Gastrocnemius medialis (tissue), 4 donors: ENCODE measurements at places on chromosomes 16 and 17. TPM values are rescaled to one million over a fixed set of nuclear protein-coding genes. Genes with fewer than 3 reads are reported as not detected.

Gene HS3ST3A1
- 1.4 TPM for total RNA-seq

Gene KRTAP9-4
- total RNA-seq, result not detected

Gene DRC7
- total RNA-seq, result not detected

Gene TXNL4B
- total RNA-seq, result 11.4 TPM

Gene CCDC144A
- 0.97 TPM for total RNA-seq

DNA sequence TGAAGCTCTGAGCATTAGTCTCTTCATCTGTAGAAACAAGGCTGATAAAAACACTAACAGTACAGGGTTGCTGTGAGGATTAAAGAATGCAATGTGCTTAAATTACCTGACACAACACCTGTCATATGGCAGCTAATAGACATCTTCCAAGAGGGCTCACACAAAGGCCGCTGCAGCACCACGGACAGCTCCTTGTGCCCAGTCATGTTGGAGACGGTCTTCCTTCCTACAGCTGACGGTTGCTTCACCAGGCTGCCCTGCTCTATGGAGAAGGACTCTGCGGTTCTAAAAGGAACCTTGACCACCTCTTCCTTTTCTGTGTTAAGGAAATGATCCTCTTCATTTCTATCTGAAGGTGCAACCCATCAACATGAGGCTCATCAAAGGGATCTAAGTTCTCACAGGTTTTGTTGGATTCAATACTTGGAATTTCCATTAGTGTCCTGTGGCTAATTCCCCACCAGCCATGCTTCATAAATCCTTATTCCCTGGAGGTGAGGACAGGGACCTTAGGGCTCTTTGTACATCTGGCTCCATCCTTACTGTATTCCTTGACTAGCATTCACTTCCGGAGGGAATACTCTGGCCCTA lies 138.9 kb upstream of the CES5A start:
- H3K27ac ChIP-seq, result no peak overlapping the region
- no peaks in the 10 kb centered on the region for H3K36me3 ChIP-seq
- no peak overlapping the region for H3K4me3 ChIP-seq
- DNase-seq, result no peak

DNA sequence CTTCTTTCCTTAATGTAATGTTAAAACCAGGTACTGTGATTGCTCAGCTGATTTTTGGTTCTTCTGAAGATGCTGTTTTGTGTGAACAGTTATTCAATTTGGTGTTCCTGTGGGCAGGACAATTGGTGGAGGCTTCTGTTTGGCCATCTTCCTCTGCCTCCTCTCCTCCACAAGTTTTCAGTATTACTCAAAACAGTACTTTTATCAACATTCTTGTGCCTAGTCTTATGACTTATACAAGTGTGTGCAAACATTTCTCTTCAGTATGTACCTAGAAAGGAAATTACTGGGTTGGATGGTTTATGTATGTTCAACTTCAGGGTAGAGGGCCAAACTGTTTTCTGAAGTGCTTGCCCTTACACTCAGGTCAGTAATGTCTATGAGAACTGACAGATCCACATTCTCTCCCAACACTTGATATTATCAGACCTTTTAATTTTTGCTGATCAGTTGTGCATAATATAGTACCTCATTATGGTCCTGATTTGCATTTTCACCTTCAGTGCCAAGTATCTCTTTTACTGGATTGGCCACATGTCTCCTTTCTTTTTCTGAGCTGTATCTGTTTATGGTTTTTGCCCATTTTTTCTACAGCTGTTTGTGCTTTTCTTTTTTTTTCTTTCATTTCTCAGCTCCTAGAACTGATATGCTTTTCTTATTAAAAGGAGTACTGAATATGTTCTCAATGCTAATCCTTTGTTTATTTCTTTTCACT lies 50.9 kb downstream of the ERCC4 start:
- H3K27me3 ChIP-seq, result no peaks in the 10 kb centered on the region
- no peak overlapping the region for H3K27ac ChIP-seq
- no peak for DNase-seq

GRCh38 chr17:10420811-10421210 lies 939 bp downstream of the MYH8 start:
- H3K36me3 ChIP-seq, result no peaks in the 10 kb centered on the region
- no peak overlapping the region for H3K4me3 ChIP-seq
- no peaks in the 10 kb centered on the region for H3K27me3 ChIP-seq

- no peak for DNase-seq
- no peak overlapping the region for H3K4me3 ChIP-seq
- no peaks in the 10 kb centered on the region for H3K27me3 ChIP-seq
- no peaks in the 10 kb centered on the region for H3K36me3 ChIP-seq
- H3K4me1 ChIP-seq, result no peaks in the 10 kb centered on the region
- H3K27ac ChIP-seq, result no peak overlapping the region
These were observed 14.0 kb downstream of the HERPUD1 start for GRCh38 chr16:56945847-56946527.

DNA sequence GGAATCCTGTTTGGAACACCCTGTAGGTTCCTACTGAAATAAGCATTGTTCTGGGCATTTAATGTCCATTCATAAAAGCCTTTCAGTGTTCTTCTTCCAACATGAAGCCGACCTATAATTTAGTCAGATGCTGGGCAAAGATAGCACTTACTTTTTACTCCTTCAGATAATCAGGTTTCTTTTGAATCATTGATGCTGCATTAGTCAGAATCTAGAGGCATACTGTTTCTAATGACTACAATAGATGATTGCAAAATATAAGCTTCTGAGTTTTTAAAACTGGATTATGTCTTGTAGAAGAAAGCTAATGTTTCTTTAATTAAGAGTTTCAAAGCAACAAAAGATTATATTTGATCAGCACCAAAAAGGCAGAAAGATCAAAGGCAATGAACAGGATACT lies 16.0 kb downstream of the MMD start:
- H3K27me3 ChIP-seq, result no peaks in the 10 kb centered on the region
- no peak overlapping the region for H3K27ac ChIP-seq
- H3K4me1 ChIP-seq, result peaks cover 4% of the 10 kb centered on the region

GRCh38 chr16:58020628-58021521 lies 4.7 kb upstream of the MMP15 start:
- no peaks in the 10 kb centered on the region for H3K27me3 ChIP-seq
- H3K4me3 ChIP-seq, result no peak overlapping the region
- no peak for DNase-seq
- no peak overlapping the region for H3K27ac ChIP-seq
- H3K4me1 ChIP-seq, result peaks cover 22% of the 10 kb centered on the region

- no peak overlapping the region for H3K27ac ChIP-seq
- no peak for DNase-seq
- no peaks in the 10 kb centered on the region for H3K36me3 ChIP-seq
- no peaks in the 10 kb centered on the region for H3K4me1 ChIP-seq
These were observed 17.4 kb downstream of the TNFRSF13B start for GRCh38 chr17:16954521-16954920.

- H3K27ac ChIP-seq, result no peak overlapping the region
- H3K36me3 ChIP-seq, result no peaks in the 10 kb centered on the region
- H3K4me3 ChIP-seq, result no peak overlapping the region
- no peak for DNase-seq
These were observed 5.6 kb downstream of the GFAP start for GRCh38 chr17:44909681-44910144.

DNA sequence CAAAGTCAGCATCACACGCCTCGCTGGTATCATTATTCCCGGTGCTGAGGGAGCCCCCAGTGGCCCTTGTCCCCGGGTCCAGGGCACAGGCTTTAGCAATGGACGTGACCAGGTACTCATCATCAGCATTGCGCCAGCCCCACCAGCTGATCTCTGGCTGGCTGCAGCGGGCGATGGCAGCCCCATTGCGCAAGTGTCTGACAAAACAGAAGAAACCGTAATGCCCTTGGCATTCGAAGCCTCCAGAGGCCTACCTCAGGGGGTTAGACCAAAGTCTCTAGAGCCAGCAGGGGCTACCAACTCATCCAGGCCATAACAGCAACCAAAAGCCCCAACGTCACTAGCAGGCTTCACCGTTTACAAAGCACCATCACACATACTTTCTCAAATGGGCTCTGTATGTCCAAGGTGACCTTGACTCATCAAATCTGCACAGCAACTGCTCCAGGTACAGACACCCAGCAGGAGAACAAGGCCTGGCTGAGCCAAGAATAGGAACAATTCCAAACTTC lies 7.3 kb downstream of the MTMR4 start:
- no peak for DNase-seq
- no peak overlapping the region for H3K27ac ChIP-seq
- H3K4me3 ChIP-seq, result no peak overlapping the region
- no peaks in the 10 kb centered on the region for H3K4me1 ChIP-seq
- peaks cover 98% of the 10 kb centered on the region for H3K36me3 ChIP-seq

DNA sequence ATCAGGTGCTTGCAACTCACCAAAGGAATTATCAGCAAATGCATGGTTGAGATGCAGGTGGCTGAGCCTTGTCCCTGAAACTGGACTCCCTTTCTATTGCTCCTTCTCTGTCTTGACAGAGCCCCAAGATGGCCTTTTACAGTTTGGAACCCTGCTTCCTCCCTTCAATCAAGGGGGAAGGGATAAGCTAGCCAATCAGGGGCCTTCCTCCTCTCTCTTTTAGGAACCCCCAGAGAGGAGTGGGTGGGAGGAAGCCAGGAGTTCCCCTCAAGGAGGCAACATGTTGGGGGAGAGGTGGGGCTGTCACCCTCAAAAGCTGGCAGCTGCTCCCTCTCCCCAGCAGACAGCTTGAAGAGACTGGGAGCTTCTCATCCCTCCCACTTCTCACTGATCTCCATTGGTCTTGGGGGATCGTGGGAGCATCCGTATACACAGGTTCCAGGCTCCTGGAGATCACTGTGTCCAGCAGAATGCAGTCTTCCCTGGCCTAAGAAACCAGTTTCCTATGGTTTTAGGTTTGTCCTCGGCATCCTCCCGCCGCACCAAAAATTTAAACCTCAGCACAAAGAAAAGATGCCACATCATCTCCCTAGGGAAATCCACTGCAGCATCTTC lies 7.2 kb downstream of the RASL10B start:
- DNase-seq, result no peak
- H3K4me1 ChIP-seq, result peaks cover 5% of the 10 kb centered on the region
- H3K27me3 ChIP-seq, result no peaks in the 10 kb centered on the region
- H3K27ac ChIP-seq, result no peak overlapping the region

- H3K27me3 ChIP-seq, result no peaks in the 10 kb centered on the region
- H3K4me1 ChIP-seq, result peaks cover 7% of the 10 kb centered on the region
- H3K27ac ChIP-seq, result no peak overlapping the region
- H3K36me3 ChIP-seq, result peaks cover 38% of the 10 kb centered on the region
- no peak overlapping the region for H3K4me3 ChIP-seq
These were observed 8.9 kb upstream of the TRPV3 start for GRCh38 chr17:3566551-3566950.

DNA sequence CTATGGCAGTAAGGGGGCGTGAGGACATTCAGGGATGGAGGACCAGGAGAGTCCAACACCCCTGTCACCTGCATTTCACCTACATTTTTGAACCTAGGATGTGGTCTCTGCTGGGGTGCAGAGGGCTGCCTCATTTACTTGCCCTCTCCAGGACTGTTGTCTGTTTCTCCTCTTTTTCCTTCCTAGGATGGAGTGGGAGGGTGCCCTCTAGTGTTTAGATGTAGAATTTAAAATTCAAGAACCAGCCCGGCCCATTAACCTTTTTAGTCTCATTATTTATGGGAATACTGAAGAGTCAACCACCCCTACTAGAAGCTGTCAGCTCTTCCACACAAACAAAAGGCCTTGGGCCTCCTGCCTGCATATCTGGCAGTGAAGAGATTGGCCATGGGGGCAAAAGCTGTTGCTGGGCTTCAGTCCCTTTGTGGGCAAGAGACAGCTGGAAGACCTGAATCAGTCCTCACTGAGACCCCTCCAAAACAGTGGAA lies 2.5 kb upstream of the STARD3 start:
- H3K4me3 ChIP-seq, result no peak overlapping the region
- H3K36me3 ChIP-seq, result no peaks in the 10 kb centered on the region
- H3K4me1 ChIP-seq, result peaks cover 31% of the 10 kb centered on the region
- H3K27ac ChIP-seq, result no peak overlapping the region
- no peaks in the 10 kb centered on the region for H3K27me3 ChIP-seq

- H3K4me1 ChIP-seq, result no peaks in the 10 kb centered on the region
- DNase-seq, result no peak
- H3K4me3 ChIP-seq, result no peak overlapping the region
These were observed 2.4 kb upstream of the SLC5A10 start for GRCh38 chr17:18949566-18949965.

DNA sequence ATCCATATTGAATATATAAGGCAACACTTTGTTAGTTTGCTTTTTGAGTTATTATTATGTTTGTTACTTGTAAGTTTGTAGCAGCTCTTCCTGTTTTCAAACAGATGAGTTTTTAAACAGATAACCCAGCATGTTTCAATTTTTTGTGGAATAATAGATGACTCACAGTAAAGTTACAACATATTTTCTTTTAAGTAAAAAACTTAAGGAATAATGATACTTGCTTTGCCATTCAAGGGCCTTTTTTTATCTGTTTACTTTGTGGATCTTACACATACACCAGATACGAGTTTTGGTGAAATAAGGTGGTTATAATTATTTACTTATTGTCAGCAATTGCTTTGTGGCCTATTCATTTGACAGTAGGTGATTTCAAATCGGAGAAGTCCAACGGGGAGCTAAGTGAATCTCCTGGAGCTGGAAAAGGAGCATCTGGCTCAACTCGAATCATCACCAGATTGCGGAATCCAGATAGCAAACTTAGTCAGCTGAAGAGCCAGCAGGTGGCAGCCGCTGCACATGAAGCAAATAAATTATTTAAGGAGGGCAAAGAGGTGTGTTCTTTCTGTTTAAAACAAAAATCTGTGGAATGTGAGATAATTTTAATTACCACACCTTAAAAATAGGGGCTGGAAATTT lies 66.3 kb downstream of the BPTF start:
- H3K4me1 ChIP-seq, result no peaks in the 10 kb centered on the region
- no peak for DNase-seq
- peaks cover 37% of the 10 kb centered on the region for H3K36me3 ChIP-seq

DNA sequence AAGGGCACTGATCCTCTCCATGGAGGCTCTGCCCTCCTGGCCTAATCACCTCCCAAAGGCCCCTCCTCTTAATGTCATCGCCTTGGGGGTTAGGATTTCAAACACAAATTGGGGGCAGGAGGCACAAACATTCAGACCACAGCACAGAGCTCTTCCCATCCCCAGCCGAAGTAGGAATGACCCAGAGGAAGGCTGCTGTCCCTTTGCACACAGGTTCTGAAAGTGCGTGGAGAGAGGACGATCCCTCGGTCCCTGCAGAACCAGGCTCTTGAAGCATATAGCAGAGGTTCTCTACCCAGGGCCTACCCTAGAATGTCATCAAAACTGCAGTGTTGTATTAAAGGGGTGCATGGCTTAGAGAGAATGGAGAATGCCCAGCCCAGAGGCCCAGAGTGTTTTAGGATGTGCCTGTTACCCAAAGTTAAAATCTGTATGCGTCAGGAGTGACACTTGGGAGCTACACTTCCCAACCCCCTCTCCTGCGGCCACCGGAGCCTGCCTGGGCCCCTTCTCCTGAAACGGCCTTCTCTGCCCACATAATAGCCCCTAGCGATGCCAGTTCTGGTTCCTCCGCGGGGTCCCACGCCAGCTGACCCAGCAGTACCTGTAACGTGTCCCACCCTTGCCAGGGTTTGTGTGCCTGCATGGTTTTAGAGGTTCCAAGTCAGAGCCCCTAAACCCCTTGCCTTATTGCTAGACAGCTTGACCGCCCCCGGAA lies 159.5 kb upstream of the CACNG5 start:
- peaks cover 13% of the 10 kb centered on the region for H3K4me1 ChIP-seq
- no peaks in the 10 kb centered on the region for H3K36me3 ChIP-seq
- H3K27me3 ChIP-seq, result no peaks in the 10 kb centered on the region
